ENCODE measurements at places on chromosomes 3 and 15.
A peak's percentile ranks its signal among the peaks of the same experiment; 100 is the strongest.

DNA sequence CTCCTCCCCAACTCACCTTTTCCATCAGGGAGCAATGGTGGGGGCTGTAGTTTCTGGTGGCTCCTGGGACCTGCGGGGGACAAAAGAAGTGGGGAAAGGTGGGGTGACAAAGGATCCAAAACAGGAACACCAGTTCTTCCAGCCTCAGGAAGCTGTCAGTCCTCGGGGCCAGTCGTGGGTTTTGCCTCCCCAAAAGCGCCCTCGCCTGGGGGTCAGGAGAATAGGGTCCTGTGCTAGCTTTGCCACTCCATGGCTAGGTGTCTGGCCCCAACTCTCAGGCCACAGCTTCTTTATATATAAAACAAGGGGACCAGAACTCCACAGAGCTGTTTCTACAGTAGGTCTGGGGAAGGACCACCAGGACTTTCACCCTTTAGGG, 4.0 kb downstream of the CCDC9B start:
- no peak for DNase-seq

DNA sequence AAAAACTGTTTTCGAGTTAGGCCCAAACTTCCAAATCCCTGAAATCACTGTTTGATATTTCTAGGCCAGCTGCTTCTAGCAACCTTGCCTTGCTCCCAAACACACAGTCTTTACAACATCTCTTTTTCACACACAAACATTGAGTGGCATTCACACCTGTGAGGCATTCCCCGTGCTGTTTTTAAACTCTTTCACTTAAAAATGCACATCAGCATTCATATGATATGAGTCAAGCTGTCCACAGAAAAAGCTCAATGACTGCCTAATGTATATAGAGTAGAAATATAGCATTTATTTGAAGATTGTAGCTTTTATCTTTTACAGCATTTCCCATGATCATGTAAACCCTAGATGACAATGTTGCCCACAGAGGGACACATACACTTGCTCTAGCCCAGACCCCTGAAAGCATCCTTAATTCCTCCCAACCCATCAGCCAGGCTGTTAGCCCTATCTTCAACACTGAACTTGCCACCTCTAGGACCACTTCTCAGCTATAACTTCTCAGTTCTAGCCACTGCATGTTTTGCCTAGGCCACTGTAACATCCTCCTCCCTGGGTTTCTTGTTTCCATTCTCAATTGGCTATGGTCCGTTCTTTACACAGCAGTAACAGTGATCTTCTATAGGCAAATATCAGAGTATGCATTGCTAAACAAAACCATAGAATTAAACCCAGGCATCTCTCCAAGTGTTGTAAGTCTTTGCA, 782.6 kb downstream of the DIPK2A start:
- DNase-seq, result no peak

- no peak for DNase-seq
Measured at GRCh38 chr3:178823591-178824246, 247.9 kb downstream of the ZMAT3 start.

DNA sequence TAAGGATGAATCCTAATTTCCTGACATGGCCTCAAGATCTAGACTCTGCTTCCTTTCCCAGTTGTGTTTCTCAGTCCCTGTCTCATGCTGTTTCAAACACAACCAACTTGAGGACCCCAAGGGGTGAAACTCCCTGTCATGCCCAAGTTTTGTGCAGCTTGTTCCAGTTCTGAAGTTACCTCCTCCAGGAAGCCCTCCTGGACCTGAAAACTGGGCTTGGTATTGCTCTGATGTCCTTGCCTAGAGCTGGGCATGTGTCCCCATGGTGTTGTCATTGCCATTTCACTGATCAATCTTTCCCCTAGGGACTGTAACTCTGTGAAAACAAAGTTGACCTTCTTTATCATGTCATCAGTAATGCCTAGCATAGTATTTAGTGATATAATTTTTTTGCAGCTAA, 6.1 kb upstream of the LMOD3 start:
- no peak for DNase-seq

GRCh38 chr15:67945951-67946700, 106.3 kb upstream of the RNU6-1 start:
- peak; percentile 50 for DNase-seq

DNA sequence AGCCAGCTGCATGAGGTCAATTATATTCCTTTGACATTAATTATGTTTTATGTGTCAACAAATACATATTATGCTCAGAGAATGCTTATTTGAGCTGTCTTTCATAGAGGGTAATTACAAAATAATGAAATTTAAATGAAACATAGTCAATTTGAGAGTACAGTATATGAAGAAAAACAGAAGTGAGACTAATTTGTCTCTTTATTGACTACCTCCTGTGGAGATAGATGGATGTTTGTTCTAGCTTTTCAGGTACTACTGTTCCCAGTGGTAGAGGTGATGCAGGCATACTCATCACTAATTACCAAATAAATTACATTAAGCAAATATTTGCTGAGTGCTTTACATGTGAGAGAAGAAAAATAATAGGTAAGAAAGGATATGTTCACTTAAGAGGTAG, 1129.6 kb downstream of the OTOL1 start:
- no peak for DNase-seq

DNA sequence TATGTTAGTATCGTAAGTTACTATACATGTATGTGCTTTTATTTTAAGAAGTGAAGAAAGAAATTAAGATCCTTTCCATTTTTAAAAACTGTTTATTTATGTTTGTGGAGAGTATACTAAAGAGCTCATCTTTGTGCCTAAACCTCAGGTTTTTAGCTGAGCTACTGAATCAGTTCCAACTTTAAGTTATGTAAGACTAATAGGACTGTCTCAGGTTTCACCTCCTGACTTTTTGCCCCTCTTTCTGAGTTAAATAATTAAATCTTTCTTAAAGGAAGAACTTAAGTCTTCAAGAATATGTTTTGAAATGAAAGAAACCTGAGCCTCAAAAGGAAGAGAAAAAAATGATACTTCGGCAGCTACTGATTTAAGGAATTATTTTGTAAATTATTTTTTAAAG, 2.6 kb downstream of the SLMAP start:
- DNase-seq, result no peak

GRCh38 chr15:60476713-60477112, 2.2 kb downstream of the ICE2 start:
- DNase-seq, result no peak

DNA sequence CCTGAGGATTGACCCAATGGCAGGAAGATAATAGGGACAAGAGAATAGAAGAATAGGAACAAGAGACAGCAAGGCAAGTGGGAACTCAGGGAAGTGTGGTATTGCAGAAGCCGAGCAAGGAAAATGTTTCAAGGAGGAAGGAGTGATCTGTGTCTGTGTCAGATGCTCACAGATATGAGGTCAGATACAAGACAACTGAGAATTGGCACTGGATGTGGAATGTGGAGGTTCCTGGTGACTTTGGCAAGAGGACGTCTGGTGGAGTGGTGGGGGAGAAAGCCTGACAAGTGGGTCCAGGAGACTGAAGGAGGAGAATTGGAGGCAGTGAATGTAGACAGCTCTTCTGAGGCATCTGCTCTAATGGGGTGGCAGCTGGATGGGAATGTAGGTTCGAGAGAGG, 24.1 kb downstream of the GYG1 start:
- DNase-seq, result no peak

- DNase-seq, result no peak
Measured at GRCh38 chr15:33757516-33758232, 210.6 kb upstream of the CHRM5 start.

DNA sequence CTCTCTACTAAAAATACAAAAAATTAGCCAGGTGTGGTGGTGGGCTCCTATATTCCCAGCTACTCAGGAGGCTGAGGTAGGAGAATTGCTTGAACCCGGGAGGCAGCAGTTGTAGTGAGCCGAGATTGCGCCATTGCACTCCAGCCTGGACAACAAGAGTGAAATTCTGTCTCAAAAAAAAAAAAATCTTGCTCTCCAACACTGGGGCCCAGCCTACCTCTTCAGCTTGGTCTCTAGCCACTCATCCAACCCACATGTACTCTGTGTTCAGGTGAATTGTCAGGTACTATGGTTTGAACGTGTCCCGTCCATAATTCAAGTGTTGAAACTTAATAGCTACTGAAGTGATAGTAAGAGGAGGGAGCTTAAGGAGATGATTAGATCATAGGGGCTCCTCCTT, 22.4 kb upstream of the RAB7A start:
- no peak for DNase-seq

DNA sequence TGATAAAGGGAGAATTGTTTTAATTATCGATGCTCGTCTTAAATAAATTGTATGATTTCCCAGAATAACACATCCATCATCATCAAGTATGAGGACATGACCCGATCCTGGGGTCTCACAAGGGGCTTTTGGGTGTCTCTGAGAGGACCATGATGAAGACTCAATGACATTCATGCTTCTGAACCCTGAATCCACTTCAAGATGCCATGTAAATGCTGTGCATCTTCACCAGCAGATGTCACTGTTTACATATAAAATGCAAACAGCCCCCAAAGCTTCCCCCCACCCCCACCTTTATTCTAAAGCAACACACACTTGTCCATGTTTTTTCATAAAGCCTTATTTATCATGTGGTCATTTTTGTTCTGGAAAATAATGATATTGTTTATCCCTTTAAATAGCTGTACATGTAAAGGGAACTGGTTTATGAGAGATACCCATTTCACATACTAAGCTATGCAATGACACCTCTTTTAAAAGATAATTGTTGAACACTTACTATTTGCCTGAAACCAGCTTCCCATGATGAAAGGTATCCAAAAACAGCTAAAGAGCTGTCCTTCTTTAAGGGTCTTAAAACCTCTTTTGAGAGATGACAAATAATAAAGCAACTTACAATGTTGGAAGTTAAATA, 69.7 kb upstream of the UBE3A start:
- no peak for DNase-seq

- DNase-seq, result no peak
Measured at GRCh38 chr3:135374571-135374970, 579.5 kb downstream of the EPHB1 start.

- no peak for DNase-seq
Measured at GRCh38 chr3:23099677-23100076, 103.5 kb upstream of the UBE2E2 start.

DNA sequence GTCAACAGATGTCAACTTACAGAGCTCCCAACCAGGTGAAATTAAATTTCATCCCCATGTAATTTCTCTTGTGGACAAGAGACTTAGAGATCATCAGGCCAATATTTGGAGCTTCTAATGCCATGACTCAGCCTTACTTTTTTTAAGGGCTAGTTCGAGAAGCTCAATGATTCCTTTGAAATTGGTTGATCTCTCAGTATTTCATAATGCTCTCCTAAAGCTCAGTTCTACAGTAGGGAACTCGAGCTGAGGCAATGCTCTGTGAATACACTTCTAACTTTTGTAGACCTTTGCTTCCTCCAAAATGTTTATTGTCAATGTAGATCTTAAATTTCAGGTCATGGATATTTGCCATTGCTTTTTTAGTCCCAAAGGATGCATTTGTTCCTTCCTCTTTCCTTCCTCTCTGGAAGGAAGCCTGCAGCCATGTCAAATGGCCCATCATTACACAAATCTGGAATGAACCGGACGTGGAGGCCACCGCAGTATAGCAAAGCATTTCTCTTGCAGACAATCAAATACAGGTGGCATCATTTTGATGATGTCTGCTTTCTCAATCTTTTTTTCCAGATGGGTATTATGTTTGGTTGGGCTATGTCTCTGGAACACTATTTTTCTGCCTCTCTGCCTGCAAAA, 28.3 kb downstream of the STARD5 start:
- no peak for DNase-seq

DNA sequence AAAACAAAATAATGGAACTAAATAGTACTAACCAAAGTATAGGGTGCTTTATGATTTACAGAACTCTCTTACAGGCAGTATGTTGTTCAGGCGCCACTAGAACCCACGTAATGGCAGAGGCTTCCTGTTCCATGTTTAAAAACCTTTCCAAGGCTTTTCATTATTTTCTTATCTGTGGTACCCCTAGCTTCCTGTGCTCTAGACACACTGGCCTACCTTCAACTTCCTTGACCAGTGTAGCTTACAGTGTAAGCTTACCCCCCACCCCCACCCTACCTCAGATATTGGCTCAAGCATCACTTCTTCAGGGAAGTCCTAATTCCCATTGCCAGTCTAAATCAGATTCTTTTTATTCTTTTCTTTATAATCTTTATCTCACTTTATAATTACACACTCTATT, 2.9 kb downstream of the NR2C2 start:
- no peak for DNase-seq

GRCh38 chr15:23420806-23421575, 26.1 kb downstream of the GOLGA6L2 start:
- DNase-seq, result no peak

DNA sequence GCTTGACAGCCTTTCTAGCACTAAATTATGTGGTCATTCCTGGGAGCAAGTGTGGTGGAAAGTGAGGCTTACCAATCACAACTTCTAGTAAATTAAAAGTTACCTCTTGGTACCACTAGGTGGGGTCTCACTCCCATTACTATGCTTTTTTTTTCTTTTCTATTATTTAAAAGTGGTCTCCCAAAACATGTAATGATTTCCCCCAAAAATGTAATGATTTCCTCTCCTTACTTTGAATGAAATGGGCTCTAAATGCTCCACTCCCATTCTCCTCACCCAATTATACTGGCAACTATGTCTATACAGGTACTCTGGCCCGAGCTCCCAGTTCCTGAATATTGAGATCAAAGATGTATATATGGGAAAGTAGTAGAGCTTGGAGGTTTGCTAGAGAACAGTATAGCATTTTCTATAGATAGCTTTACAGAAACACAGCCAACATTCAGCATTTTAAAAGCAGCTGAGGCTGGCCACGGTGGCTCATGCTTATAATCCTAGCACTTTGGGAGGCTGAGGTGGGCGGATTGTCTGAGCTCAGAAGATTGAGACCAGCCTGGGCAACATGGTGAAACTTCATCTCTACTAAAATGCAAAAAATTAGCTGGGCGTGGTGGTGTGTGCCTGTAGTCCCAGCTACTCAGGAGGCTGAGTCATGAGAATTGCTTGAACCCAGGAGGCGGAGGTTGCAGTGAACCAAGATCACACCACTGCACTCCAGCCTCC, 70.9 kb downstream of the DCUN1D1 start:
- DNase-seq, result no peak

GRCh38 chr15:69593488-69593887, 140.9 kb downstream of the RPLP1 start:
- no peak for DNase-seq

DNA sequence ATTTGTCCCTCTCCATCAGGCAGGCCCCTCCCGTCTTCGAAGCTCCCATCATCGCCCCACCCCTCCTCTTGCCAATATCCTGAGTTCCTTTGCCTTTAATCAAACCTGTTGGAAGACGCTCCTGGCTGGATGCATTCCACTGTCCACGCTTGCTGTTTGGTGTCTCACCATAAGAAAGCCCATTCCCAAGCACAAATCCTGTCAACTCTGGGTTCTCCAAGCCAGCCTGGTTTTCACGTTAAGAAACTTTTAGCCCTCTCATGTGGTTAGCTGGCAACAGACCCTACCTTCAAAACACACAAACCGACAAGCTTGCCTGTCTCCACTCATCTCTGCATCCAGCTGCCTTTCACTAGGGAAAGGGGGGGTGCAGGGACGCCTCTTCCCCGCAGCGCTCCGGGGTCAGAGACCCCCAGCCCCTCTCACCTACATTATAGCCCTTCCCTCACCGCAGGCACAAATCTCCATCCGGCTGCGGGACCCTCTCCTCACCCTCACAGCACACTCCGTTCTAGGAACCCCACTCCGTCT, 1.1 kb downstream of the GORASP1 start:
- no peak for DNase-seq

GRCh38 chr3:55077726-55078125, 149.9 kb upstream of the LRTM1 start:
- no peak for DNase-seq

GRCh38 chr3:49813497-49814174, at the start of gene UBA7:
TSS of gene UBA7 (minus strand) at chr3:49813953. CDS start at chr3:49813787, 166 bp downstream.
- no peak for DNase-seq

GRCh38 chr3:191399918-191400317, 61.0 kb upstream of the PYDC2 start:
- no peak for DNase-seq
